ENCODE measurements at places on chromosomes 5 and 9.

GRCh38 chr9:32376285-32376684, 8.2 kb upstream of the ACO1 start:
- DNase-seq = no peak

GRCh38 chr9:95373782-95374487, 56.4 kb upstream of the FANCC start:
- DNase-seq = no peak

DNA sequence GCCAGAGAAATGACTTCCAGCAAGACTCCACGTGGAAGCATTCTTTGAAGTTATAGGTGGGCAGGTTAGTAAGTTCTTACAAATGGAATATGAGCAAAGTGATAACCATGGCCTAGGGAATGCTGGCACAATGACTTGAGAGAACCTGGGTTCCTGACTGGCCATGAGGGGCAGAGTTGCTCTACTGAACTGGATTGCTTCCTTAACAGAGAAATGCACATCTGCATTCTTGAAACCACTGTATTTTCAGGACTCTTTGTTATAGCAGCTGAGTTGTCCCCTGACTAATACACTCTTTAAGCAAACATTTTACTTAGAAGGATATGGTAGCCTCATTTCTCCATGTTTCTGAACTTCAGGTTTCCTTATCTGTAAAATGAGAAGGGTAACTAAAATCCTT, 108.3 kb upstream of the GNA14 start:
- DNase-seq = no peak

GRCh38 chr5:24923400-24923799, 278.6 kb upstream of the CDH10 start:
- no peak for DNase-seq

- no peak for DNase-seq
Observed at GRCh38 chr5:60776343-60776742, 67.7 kb downstream of the ELOVL7 start.

GRCh38 chr5:150905312-150905683, 518 bp upstream of the ZNF300 start:
- DNase-seq = no peak

DNA sequence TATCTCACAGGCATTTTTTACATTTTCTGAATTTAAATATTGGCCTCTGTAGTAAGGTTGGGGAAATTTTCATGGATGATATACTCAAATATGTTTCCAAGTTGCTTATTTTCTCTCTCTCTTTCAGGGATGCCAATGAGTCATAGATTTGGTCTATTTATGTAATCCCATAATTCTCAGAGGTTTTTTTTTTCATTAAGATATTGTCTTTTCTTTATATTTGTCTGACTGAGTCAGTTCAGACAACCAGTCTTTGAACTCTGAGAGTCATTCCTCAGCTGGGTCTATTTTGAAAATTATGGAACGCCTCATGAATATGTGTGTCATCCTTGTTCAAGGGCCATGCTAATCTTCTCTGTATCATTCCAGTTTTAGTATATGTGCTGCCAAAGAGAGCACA, 223.2 kb downstream of the PCSK1 start:
- DNase-seq = no peak

GRCh38 chr9:69504058-69504457, 168.1 kb downstream of the APBA1 start:
- no peak for DNase-seq

GRCh38 chr9:114494776-114495569, 10.3 kb downstream of the WHRN start:
- no peak for DNase-seq

DNA sequence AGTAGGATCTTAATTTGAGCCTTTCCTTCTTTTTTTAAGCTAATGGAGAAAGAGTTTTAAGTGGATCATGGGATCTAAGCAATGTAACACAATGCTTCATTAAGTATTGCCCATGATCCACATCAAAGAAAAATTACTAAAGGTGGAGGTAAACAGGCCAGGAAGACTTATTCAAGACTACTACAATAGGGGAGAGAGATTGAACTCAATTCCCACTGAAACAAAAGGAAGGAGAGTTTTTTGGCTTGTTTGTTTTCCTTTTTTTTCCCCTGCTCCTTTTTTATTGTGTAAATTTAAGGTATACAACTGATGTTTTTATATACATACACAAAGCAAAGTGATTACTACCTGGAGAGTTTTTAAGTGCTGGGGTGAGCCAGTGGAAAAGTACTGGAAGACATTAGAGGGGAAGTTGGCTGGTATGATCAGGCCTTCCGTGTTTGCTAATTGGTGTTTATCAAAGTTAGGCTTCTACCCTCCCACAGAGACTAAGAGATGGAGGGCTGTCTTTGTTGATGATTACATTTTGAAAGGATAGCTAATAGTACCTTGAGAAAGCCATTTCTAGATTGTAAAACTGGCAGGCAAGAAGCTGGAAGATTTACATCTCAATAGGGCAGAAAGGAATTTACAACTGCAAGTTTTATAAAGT, 262.7 kb downstream of the CHSY3 start:
- DNase-seq = no peak

GRCh38 chr9:114889802-114890224, 40.6 kb downstream of the TNFSF8 start:
- DNase-seq = no peak

- no peak for DNase-seq
Observed at GRCh38 chr5:75465480-75465879, 45.9 kb downstream of the CERT1 start.

- no peak for DNase-seq
Observed at GRCh38 chr5:68652534-68652965, 437.0 kb downstream of the PIK3R1 start.

- no peak for DNase-seq
Observed at GRCh38 chr5:91048073-91048472, 335.0 kb downstream of the ARRDC3 start.

DNA sequence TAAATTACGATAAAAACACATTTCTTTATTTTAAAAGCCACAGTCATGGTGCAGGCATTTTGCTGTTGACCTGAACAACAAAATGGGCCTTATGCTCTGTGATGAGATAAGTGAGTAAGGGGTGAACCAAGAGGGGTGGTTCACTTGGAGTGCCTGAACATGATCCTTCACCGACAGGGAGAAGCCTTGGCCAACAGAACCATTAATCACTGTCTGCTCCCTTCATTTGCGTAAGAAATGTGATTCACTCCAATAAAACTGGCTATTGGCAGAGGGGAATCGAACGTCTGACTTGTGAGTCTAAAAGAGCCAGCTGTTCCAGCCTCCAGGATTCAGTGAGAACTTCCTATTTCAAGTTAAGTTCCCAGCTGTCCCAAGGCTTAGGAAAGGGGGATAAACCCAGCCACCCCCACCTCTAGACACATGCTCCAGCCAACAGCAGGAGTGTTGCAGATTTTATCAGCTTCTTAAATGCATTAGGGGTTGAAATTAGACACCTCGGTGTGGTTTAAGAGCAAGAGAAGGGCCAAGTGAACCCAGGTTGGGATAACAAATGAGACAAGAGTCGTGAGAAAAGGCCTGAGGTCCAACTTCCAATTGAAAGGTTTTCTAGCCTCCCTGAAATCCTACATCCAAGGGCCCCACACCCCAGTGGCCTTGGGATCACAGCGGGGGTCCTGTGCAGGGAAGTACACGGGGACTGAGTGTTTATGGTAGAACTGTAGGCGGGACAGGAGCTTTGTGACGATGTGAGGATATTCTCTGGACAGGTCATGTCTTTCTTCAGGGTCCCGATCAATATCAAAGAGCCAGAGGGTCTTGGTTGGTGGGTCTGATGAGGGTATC, 131.4 kb upstream of the LHFPL2 start:
- no peak for DNase-seq

DNA sequence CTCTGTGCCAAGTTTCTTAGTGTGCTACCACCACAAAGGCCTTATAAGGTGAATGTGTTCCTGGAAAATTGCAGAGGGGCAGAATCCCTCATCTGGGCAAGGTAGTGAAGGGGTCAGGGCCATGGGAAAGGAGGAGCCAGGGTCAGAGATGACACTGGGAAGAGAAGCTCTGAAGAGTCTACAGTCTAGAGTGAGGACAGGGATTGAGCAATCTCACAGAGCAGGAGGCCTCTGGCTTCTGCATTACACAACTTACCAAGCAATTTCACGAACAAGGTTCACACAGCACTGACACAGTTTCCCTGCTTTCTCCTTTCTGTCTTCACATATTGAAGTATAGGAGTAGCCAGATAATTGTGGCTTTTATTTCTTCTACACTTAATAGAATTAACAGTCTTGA, 24.5 kb upstream of the IDNK start:
- no peak for DNase-seq

DNA sequence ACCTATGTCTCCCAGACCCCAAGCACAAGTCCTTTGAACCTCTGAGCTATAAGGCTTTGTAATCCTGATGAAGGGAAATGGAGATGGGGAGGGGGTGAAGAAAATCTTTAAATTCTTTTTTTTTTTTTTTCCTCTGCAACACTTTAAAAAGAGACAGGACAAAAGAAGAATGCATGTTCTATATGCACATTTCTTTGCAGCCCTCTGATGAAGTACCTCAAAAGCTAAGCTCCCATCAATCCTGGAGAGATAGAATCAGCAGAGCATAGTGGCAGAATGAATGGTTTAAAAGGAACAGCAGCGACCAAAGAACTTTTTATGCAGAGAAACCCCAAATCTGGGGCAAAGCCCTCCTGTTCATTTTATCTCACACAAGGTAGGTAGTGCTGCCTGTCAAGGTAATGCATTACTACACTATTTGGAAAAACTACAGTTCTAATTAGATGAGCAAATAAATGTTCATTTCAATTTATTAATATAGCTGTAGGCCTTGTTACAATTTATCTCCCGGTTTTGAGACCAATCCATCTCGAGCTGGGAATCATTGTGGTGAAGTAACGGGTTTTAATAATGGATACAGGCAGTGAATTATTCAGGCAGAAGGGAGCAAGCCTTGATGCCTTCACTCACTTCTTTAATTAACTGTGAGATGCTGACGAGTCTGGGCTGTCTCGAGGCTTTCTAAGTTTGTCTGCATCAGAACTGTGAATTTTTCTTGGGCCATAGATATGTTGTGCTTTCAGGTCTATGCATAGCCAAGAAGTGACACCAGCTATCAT, 173.5 kb upstream of the ZNF608 start:
- DNase-seq = no peak

GRCh38 chr5:77946381-77947040, 170.4 kb upstream of the TBCA start:
- no peak for DNase-seq

GRCh38 chr5:143593723-143594122, 190.2 kb upstream of the NR3C1 start:
- DNase-seq = no peak
